Stimulated activated CD8-positive, alpha-beta memory T cell treated with anti-CD3 and anti-CD28 coated beads, Interleukin-4, amount 100 ng/mL, for 24 hours (primary cell): ENCODE measurements at places on chromosomes 11 and 22.
A peak's percentile ranks its signal among the peaks of the same experiment; 100 is the strongest.

- no peak for DNase-seq
These were observed 393.6 kb downstream of the KCNA4 start for GRCh38 chr11:29623144-29623722.

GRCh38 chr11:14106303-14107049 lies 144.0 kb downstream of the SPON1 start:
- no peak for DNase-seq

GRCh38 chr11:2533587-2534133 lies 88.9 kb downstream of the KCNQ1 start:
- peak; percentile 29 for DNase-seq

DNA sequence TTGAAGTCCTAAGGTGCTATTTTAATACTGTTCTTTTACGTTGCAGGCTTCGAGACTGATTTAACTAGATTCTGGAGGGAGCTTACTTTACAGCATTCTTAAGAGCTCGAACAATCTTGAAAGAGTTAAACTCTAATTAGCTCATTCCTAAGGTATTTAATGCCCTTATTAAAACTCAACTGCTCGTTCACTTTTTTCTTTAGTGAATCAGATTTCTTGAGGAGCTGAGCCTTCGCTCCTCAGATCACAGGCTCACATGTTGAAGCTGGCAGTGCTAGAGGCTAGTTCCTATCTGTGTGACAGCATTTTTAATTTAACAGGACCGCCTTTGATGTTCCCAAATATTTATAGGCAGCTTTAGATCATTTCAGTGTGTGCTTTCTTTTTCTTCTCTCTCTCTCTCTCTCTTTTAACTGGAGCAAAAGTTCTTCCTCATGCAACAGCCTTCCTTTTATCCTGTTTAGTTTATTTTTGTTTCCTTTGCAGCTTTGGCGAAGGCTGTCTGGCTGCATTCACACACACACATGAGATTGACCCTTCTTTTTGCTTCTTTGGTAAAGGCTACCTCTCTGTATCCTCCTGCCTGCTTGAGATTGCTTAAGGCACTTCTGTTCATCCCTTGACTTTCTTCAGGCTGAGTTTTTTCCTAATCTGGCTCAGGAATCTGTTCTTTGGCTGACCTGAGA lies 21.0 kb downstream of the ZNRF3 start:
- no peak for DNase-seq

- no peak for DNase-seq
These were observed 7.4 kb upstream of the EFCAB6 start for GRCh38 chr22:43819421-43819921.

GRCh38 chr11:16743478-16743877 lies 5.0 kb downstream of the C11orf58 start:
- no peak for DNase-seq

GRCh38 chr22:26964642-26965041 lies 307.3 kb downstream of the MIAT start:
- no peak for DNase-seq

DNA sequence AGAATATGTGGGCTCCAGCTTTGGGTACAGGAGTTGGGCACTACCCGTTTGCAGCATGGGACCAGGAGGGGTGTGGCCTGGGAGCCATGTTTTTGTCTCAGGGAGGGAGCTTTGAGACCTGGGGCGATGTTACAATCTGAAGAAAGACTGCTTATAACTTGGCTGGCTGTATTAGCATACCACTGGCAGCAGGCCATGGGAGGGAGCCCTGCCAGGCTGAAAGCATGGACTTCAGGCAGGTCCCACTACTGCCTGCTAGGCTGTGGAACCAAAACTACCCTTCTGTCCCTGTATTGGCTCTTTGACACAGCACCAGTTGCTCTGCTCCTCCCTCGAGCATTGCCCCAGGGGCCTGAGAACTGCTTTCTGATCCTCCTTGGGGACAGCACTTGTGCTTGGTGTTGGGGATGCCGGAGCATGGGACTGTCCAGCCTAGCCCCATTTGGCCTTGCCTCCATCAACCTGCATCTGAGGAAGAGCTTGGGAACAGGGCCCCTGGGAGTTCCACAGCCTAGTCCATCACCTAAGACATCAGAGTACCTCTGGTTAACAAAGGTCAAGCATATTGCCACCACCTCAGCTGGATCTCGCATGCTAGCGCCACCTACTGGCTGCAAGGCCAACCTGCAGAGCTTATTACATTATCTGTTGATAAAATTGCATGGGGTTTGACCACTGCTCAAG lies 217.4 kb downstream of the SBF2 start:
- DNase-seq = no peak

DNA sequence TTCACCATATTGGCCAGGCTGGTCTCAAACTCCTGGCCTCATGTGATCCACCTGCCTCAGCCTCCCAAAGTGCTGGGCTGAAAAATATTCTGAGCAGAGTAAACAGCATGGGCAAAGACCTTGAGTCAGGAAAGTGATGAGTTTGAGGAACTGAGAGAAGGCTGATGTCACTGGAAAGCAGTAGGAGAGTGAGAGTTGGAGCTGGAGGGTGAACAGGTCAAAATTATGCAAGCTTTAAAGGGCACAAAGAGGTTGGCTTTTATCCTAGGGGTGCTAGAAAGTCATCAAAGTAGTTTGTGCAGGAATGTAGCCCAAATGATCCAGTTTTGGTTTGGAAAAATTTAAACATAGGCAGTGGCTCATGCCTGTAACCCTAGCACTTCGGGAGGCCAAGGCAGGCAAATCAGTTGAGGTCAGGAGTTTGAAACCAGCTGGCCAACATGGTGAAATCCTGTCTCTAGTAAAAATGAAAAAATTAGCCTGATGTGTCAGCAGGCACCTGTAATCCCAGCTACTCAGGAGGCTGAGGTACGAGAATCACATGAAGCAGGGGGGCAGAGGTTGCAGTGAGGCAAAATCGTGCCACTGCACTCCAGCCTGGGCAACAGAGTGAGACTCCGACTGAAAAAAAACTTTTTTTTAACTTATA lies 44.7 kb upstream of the CXCR5 start:
- no peak for DNase-seq
